ENCODE measurements at places on chromosomes 4 and X. TPM values are rescaled to one million over a fixed set of nuclear protein-coding genes. Genes with fewer than 3 reads are reported as not detected.

IDUA gene
- total RNA-seq = 14.1 TPM

LRIT3 gene
- total RNA-seq = 0.17 TPM

- no peak for DNase-seq
Observed at GRCh38 chrX:135328421-135329005, 19.2 kb downstream of the ETDC start.

DNA sequence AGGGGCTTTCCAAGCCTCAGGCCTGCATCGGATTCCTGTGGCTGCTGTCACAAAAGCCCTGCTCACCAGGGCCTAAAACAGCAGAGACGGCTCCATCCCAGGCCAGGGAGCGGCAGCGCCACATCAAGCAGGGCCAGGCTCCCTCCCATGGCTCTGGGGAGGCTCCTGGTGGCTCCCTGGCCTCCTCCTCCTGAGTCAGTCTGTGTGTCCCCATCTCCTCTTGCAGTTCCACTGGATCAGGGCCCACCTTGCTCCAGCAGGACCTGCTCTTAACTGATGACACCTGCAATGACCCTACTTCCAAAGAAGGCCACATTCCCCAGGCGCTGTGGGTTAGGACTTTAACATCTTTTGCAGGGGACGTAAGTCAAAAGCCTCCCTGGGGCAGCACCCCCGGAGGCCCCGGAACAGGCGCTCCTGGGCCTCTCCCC, 51.9 kb downstream of the CPZ start:
- no peak for DNase-seq

GRCh38 chr4:173165706-173166105, 2.9 kb upstream of the GALNT7 start:
- no peak for DNase-seq

DNA sequence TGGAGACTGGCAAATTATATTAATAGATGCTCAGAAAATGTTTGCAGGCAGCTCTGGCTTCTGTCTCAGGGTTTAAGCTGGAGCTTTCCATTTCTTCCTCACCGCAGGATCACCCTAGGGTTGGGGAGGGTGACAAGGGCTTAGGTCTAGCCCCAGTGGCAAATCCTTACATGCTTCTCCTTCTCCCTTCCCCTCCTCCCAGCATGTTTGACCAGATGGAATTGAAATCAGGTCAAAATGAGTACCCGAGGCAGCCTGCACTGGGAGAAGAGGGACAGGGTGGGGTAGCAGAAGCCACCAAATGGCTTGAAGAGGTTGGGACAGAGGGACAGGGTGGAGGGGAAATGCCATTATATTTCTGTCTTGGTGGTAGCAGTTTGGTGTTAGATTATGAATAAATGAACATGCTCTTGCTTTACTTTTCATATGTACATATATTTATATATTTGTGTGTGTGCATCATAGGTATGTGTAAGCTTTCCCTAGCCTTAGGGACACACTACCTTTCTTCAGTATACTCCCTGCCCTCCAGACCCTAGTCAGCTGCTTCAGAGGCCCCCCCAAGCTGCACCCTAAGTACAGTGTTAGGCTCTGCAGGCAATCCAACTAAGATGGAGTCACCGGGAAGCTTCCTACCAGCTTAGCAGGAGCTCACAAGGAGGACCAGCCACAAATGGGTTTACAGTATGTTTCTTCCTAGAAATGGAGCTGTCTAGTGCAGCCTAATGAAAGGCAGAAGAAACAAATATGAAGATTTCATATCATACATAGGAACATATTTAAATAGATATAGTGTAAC, 1.8 kb downstream of the TMEM35A start:
- DNase-seq = no peak

- no peak for DNase-seq
Observed at GRCh38 chr4:3263053-3263875, 14.3 kb downstream of the MSANTD1 start.

GRCh38 chrX:2316534-2316933, 184.2 kb downstream of the DHRSX start:
- DNase-seq = no peak

DNA sequence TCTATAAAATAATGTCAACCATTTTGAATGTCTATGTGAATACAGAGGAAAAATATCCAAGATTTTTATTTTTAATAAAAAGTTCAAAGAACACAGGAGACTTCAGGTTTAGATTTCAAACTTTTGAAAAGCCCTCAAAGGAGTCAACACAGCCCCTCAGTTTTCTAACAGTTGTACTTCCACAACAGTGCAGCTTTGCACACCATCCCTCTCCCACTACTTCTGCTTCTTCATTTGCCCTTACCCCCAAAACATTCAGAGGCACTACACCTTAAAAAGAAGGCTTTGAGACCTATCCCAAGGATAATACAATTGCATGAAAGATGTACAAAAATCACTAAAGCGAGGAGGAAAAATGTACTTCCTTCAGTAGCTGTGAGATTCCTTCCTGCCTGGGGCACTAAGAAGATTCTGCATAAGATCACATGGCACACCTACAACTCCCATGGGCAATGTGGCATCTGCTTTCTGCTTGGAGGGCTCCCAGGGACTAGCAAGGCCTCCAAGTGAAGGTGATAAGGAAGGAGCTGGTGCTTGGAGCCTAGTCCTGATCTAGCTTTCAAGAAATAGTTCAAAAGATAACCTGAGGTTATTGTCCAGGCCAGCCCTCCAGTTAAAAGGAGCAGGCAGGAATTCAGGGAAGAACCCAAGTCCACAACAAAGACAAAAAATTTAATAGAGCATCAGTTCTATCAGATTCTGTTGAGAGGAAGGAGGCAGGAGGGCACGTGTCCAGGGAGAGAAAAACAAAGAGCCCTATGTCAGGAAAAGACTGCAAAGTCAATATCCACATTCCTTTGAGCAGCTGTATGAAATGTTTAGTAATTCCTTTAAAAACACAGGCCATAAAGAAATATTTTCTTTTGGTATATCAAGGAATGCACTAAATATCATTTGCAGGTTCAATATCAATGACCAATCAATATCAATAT, 19.1 kb downstream of the ARAP2 start:
- no peak for DNase-seq

DNA sequence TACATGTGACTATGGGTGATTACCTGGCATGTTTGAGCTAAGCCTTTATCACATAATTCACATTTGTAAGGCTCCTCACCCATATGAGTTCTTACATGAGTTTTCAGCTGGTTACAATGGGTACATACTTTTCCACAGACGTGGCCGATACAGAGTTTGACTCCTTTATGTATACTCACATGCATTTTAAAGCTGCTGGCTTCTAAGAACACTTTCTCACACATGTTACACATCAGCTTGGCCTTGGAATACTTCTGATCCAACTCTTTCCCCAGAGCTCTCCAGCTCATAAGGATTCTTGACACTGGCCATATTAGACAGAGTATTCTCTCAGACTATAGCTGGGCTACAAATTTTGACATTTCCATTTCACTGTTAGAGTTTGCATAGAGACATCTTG, 66.3 kb downstream of the TAB3 start:
- DNase-seq = no peak

GRCh38 chrX:109684136-109684535, 48.9 kb downstream of the ACSL4 start:
- no peak for DNase-seq

ESX1 gene
- not detected for total RNA-seq

DNA sequence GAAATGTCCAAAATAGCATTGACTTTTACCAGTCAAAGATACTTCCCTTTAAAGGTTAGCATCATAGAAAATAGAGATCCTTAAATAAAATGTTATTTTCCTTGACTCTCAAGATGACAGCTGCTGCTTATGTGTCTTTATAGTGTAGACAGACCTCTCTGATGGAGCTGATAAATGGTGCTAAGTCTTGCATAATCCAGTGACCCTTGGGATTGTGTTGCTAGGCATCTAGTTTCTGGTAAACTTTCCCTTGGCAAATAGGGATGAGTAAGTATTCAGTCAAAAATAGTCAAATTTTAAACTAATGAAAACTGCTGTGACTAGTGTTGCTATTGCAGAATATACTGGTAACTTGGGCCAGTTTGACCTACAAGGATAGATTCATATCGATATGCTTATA, 53.6 kb downstream of the MBNL3 start:
- no peak for DNase-seq

DNA sequence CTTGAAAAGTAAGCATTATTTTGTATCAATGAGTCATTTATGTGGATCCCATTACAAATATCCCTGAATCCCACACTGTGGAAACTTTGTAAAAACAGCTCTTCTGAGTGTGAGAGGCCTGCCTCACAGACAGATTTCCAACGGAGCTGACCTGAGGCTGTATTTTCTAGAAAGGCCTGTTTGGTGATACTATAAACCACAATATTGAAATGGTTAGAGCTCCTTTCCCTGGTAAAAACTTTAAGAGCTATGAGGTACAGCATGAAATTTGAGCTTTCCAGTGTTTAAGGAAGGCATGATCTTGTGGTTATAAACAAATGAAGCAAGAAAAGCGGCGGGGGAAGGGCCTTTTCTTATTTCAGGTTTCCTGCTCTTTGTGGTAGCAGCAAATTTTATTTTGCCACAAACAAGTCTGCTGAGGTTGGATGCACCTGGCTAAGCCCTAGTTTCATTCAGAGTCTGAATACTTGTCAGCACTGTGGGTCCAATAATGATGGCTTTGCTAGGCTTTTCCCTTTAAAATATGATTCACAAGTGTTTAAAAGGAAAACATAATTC, 86.8 kb upstream of the ETNPPL start:
- peak; percentile 17 for DNase-seq

INPP4B gene
- 20.9 TPM for total RNA-seq

GRCh38 chr4:179095585-179096221, 1653.5 kb upstream of the AGA start:
- no peak for DNase-seq

CDS1 gene
- total RNA-seq = 0.05 TPM

- DNase-seq = no peak
Observed at GRCh38 chr4:110635163-110635865, 12.4 kb upstream of the PITX2 start.

TMSB15C gene
- 4.3 TPM for total RNA-seq

DNA sequence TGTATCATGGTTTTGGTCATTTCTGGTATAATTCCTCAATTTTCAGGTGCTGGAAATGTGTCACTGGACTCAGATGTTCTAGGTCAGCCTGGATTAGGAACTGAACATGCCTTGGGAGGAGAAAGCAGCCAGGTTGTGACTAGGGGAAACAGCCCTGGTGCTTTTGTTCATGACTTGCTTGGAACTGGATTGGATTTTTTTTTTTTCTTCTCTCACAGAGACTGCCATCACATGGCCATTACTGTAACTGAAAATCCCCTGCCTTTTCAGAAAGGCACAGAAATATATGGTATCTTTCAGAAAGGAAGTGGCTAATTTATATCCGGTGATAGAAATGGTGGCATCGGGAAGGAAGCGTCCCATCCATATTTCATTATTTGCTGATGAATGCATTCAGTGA, 34.6 kb downstream of the SEPTIN11 start:
- DNase-seq = peak; percentile 80

DNA sequence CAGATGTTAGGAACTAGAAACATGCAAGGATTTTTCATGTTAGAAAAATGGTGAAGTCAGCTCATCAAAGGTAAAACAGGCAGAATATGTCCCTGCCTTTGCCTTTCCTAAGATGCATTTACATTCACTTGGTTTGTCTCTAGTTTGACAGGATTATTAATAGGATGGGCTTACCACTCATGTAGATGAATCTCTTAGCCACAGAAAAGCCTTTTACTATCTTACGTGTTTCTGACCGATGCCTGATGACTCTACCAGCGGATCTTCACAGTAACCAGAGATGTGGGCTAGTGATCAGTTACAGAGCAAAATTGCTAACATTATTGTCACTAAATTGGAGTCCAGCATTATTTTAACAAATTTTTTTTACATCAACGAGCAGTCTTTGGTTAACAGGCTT, 187.6 kb downstream of the MAML3 start:
- no peak for DNase-seq

DNA sequence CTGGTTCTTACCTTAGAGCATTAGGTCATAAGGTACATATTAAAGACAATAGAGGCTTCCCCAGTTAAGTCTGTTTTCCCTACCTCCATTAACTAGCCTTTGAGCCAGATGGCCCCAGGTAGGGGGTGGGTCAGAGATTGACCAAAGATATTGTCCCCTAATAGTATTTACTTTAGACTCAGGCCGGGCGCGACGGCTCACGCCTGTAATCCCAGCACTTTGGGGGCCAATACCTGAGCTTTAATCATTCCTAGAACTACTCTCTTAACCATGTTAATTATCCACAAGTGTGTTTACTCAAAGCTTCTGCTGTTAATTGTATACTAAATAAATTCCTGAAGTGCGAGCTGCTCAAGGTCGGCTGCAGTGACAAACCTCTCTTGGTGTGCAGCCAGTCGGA, 28.0 kb upstream of the AMBN start:
- no peak for DNase-seq

DNA sequence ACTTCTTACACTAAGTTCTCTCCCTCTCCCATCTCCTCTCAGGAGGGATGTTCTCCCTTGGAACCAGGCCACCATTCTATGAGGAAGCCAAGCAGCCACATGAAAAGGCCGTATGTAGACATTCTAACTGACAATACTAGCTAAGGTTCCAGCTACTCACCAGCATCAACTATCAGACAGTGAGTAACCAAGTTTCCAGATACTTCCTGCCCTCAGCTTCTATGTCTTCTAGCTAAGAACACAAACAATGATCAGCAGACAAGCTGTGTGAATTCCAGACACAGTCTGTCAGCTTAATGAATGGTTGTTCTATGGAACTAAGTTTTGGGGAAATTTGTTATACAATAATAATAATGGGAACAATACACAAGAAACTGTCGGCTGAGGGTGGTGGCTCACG, 50.8 kb downstream of the SMIM14 start:
- peak; percentile 66 for DNase-seq

DNA sequence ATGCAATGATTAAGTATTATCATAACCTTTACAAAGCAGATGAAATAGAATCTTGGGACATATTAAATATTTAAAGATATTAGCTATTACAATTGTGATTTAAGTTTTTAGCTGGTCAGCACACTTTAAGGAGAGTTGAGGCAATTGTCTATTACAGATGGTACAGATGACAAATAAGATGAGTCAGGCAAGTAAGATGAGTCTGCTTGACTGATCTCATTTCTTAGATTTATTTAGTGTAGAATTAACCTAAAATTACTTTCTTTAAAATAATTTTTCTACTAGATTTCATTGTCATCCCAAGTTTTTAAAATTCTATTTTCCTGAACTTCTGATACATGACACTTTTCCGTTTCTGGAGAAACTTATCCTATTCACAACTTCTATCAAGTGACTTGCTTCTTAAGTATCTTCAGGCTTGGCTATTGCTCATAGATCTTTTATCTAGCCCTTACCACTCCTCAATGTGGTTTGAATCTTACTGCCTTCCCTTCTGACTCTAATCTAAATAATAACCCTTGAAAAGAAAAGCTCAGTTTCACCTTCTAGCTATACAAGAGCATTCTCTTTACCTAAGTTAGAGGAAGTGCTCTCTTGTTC, 32.9 kb downstream of the CXCL1 start:
- no peak for DNase-seq

DNA sequence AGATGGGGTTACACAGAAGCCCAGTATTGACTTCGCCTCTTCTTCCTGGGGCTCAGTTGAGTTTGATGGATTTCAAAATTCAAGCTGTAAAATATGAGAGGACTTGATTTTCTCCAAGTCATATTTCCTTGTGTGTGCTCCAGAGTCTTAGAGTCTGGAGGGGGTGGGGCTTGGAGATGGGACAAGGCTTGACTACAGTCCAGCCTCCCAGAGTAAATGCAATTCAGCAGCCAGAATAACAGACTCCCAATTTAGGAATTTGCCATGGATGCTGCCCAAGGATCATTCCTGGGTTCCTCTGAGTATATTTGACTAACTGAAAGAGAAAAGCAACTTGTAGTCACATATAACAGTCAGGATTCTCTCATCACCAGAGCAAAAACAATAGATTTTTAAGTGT, 53.7 kb upstream of the RBPJ start:
- no peak for DNase-seq

NPY2R gene
- total RNA-seq = not detected

- DNase-seq = no peak
Observed at GRCh38 chr4:61493041-61493440, 292.9 kb downstream of the ADGRL3 start.

Data from dermis blood vessel endothelial cell (primary cell).